ENCODE measurements at places on chromosomes 5 and 9. TPM values are rescaled to one million over a fixed set of nuclear protein-coding genes. Genes with fewer than 3 reads are reported as not detected.

DNA sequence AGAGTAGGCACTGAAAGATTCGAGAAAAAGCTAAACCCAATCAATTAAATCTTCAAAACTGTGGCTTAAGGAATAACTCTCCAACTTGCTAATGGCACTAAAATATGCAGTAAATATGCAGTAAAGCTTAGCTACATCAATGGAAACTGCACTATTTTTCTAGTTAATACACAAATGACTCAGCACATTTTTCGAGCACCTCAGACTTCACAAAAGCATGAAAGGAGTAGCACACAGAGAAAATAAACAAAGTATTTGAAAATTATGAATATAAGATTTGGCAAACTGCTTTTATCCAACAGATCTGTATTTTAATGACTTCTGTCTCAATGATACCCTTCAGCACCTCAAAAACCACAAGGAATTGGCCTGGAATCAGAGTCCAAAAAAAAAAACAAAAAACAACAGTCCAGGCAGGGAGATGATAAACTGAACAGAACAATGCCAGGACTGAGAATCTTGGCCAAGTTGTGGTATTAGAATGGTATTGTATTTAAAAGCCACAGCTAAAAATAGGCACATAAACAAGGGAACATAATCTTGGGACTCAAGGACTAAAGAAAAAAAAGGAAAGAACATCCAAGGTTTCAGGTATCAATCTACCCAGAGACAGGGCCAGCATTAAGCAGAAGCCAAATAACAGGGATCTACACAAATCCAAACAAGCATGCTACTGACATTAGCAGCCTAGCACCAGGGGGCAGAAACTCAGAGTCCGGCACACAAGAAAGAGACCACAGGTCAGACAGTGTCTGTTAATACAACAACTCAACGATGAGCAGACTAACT lies 21.4 kb downstream of the TMEM245 start:
- peaks cover 13% of the 10 kb centered on the region for H3K36me3 ChIP-seq
- no peak overlapping the region for H3K4me3 ChIP-seq
- peak; percentile 60 for DNase-seq

The ABL1 gene
- total RNA-seq: 60.0 TPM

DNA sequence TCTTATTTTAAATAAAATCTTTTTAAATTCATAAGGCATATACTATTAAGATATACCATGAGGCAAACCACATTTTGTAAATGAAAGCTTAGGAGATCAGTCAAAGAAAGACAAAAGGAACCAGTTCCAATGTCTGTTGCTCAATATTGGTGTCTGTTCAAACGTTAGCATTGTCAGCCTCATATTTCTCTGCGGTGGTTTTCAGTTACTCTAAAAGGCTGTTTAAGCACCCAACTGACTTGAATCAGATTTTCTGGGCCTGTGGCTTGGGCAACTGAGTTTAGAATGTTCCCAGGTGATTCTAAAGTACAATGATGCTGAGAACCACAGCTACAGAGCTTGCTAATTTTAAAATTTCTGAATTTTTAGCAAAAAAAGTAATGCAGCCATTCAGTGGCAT lies 166.3 kb upstream of the KIF2A start:
- peaks cover 12% of the 10 kb centered on the region for H3K27me3 ChIP-seq
- H3K4me3 ChIP-seq: no peak overlapping the region
- peaks cover 8% of the 10 kb centered on the region for H3K4me1 ChIP-seq
- H3K27ac ChIP-seq: no peak overlapping the region

The CDC20B gene
- 5.7 TPM for total RNA-seq

- H3K27me3 ChIP-seq: no peaks in the 10 kb centered on the region
- no peaks in the 10 kb centered on the region for H3K4me1 ChIP-seq
- no peak for DNase-seq
- H3K36me3 ChIP-seq: no peaks in the 10 kb centered on the region
- no peak overlapping the region for H3K4me3 ChIP-seq
These were observed 11.7 kb downstream of the TAL2 start for GRCh38 chr9:105673850-105674387.

DNA sequence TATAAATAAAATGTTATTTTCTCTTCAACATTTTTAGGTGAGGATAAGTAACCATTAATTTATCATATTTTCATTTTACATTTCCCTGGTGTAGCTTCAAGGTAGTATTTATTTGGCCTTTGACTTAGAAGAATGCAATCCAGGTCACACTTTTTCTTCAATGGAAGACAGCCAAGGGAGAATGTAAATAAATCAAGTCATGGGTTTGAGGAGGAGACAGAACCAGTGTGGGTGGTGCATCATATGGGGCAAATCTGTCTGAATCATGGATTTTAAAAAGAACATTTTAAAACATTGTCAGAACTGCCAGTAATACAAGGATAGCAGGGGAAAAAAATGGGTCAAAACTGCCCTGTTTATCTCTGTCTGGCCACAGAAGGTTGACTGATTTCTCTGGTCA lies 229.5 kb downstream of the FAM114A2 start:
- H3K36me3 ChIP-seq: no peaks in the 10 kb centered on the region
- no peak for DNase-seq
- H3K4me3 ChIP-seq: no peak overlapping the region

The KLHL3 gene
- 6.8 TPM for total RNA-seq

The SPATA31A3 gene
- not detected for total RNA-seq

GRCh38 chr9:90285946-90286345 lies 356.7 kb downstream of the DIRAS2 start:
- no peaks in the 10 kb centered on the region for H3K36me3 ChIP-seq
- H3K27me3 ChIP-seq: no peaks in the 10 kb centered on the region
- no peak overlapping the region for H3K27ac ChIP-seq

DNA sequence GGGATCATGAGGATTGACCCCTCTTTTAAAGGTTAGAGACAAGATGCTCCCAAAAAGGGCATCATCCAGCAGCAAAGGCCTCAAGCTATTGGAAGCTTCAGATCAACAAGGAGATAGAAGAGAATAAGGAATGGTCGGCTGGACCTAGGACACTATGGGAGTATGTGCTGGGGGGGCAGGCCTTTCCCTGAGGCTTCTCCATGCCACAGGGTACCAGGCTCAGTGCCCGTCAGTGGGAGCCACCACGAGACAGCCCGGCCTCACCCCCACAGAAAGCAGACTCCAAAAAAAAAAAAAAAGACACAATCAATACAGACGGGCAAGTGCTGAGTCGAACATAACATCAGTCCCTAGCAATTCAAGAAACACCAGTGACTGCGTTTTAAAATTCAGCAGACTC lies 117.4 kb downstream of the KLHL3 start:
- H3K36me3 ChIP-seq: peaks cover 2% of the 10 kb centered on the region
- no peak overlapping the region for H3K4me3 ChIP-seq
- no peaks in the 10 kb centered on the region for H3K27me3 ChIP-seq
- H3K4me1 ChIP-seq: no peaks in the 10 kb centered on the region

DNA sequence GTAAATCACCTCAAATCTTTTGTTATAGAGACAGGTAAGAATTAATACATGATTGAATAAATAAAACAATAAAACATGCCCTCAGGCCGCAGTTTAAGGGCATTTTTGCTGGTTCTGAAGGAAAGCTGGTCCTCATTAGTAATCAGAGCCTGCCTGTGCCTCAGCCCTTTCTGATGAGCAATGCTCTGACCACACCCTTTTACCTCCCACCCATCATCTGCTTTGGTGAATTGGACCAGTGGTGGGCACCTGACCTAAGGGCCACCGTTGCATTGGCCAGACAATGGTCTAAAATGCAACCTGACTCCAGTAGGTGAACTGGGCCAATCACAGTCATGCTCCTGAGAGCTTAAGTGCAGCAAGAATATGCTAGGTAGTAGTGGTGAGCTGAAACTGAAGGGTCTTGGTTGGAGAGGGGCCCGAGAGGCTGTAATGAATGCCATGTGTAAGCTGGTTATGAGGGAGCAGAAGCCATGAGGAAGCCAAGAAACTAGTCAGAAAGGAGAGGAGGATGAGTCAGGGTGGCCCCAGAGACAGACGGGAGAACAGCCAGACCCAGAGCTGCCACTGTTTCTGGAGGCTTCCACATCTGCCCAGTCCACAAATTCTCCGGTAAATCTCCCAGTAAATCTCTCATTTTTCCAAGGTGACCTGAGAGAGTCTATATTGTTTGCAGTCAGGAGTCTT lies 45.5 kb upstream of the ZSWIM6 start:
- no peaks in the 10 kb centered on the region for H3K27me3 ChIP-seq
- H3K4me3 ChIP-seq: no peak overlapping the region
- DNase-seq: no peak
- H3K36me3 ChIP-seq: no peaks in the 10 kb centered on the region

The AUH gene
- total RNA-seq: 15.4 TPM

GRCh38 chr9:3478549-3478953 lies 47.2 kb downstream of the RFX3 start:
- no peak overlapping the region for H3K4me3 ChIP-seq
- no peak for DNase-seq
- peak overlapping the region; percentile 7 for H3K27ac ChIP-seq
- H3K27me3 ChIP-seq: no peaks in the 10 kb centered on the region
- H3K36me3 ChIP-seq: peaks cover 1% of the 10 kb centered on the region
- H3K4me1 ChIP-seq: no peaks in the 10 kb centered on the region

The SCAMP1 gene
- total RNA-seq: 45.8 TPM

- no peaks in the 10 kb centered on the region for H3K27me3 ChIP-seq
- no peaks in the 10 kb centered on the region for H3K4me1 ChIP-seq
- H3K36me3 ChIP-seq: no peaks in the 10 kb centered on the region
- H3K4me3 ChIP-seq: no peak overlapping the region
- no peak for DNase-seq
- no peak overlapping the region for H3K27ac ChIP-seq
These were observed 47.4 kb upstream of the CCDC112 start for GRCh38 chr5:115343855-115344254.

DNA sequence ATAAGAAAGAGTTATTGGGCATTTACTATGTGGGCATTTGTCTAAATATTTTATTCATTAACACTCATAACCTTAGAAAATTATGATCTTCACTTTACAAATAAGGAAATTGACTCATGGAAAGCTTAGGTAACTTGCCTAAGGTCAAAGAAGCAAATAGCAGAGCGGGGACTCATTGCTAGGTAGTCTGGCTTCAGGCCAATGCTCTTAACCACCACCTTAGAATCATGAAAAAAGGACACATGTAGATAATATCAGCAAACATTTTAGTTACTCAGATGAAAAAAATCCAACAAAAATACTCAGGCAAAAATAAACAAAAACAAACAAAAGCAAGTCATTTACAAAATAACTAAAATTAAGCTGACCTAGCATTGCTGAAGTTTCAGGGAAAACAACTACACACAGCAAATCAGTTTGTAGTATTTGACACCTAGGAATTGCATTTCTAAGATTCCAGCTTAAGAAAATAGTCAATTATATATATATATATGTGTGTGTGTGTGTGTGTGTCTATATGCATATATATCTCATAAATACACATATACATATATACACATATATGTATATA lies 166.0 kb downstream of the HMHB1 start:
- no peaks in the 10 kb centered on the region for H3K36me3 ChIP-seq
- no peaks in the 10 kb centered on the region for H3K4me1 ChIP-seq
- no peaks in the 10 kb centered on the region for H3K27me3 ChIP-seq
- no peak for DNase-seq
- H3K27ac ChIP-seq: no peak overlapping the region

GRCh38 chr5:125411744-125412560 lies 665.5 kb upstream of the ZNF608 start:
- DNase-seq: peak; percentile 56
- no peak overlapping the region for H3K4me3 ChIP-seq
- peaks cover 32% of the 10 kb centered on the region for H3K4me1 ChIP-seq
- no peaks in the 10 kb centered on the region for H3K36me3 ChIP-seq
- H3K27me3 ChIP-seq: no peaks in the 10 kb centered on the region

The MZB1 gene
- 12.2 TPM for total RNA-seq

The ZNF483 gene
- total RNA-seq: 20.6 TPM

The ADAMTS19 gene
- total RNA-seq: 7.8 TPM

- no peak for DNase-seq
- no peaks in the 10 kb centered on the region for H3K27me3 ChIP-seq
- H3K4me3 ChIP-seq: no peak overlapping the region
- H3K27ac ChIP-seq: no peak overlapping the region
- peaks cover 8% of the 10 kb centered on the region for H3K4me1 ChIP-seq
These were observed 20.9 kb downstream of the ATP6V0E1 start for GRCh38 chr5:173004447-173004846.

- H3K27me3 ChIP-seq: peaks cover 4% of the 10 kb centered on the region
- no peak for DNase-seq
- H3K4me3 ChIP-seq: peak overlapping the region; percentile 97
- no peaks in the 10 kb centered on the region for H3K36me3 ChIP-seq
These were observed 1.4 kb downstream of the ZFR start for GRCh38 chr5:32443145-32443540.

DNA sequence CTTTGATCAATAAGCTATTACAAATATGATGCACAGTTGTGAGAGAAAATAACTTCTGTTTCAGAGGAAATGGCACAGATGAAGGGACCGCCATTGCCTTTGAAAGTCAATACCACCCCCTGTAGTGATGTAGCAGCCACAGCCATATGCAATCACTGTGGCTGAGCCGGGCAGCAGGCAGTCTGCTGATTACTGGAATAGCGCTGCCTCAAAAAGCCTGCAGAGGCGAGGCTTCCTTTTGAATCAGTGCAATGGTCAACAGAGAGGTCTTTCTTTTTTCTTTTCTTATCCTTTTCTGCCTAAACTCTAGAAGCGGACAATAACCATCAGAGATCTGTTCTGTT lies 265.1 kb upstream of the TAS2R1 start:
- no peak overlapping the region for H3K27ac ChIP-seq
- DNase-seq: no peak
- H3K4me1 ChIP-seq: no peaks in the 10 kb centered on the region

GRCh38 chr5:132259069-132259851 lies 1.8 kb downstream of the PDLIM4 start:
- H3K4me1 ChIP-seq: peaks cover 11% of the 10 kb centered on the region
- DNase-seq: peak; percentile 96
- no peak overlapping the region for H3K4me3 ChIP-seq
- H3K27me3 ChIP-seq: no peaks in the 10 kb centered on the region

The TNFSF15 gene
- 5.6 TPM for total RNA-seq

DNA sequence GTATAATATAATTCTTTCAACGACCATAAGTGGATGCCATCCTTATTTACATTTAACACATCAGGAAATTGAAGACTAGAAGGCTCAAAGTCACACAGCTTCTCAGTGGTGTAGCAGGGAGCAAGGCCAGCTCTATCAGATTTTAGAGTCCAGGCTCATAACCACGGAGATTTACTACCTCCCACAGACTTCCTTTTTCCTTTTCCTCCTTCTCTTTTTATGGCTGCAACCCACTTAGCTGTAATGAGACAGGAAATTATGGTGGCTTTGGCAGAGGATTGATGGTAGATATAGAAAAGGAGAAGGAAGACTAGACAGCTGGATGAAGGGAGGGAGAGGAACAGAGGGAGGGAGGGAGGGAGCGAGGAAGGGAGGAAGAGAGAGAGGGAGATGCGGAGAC lies 47.4 kb downstream of the SPEF2 start:
- no peak overlapping the region for H3K4me3 ChIP-seq
- H3K4me1 ChIP-seq: no peaks in the 10 kb centered on the region
- no peaks in the 10 kb centered on the region for H3K27me3 ChIP-seq
- DNase-seq: no peak
- H3K27ac ChIP-seq: no peak overlapping the region
- peaks cover 2% of the 10 kb centered on the region for H3K36me3 ChIP-seq

DNA sequence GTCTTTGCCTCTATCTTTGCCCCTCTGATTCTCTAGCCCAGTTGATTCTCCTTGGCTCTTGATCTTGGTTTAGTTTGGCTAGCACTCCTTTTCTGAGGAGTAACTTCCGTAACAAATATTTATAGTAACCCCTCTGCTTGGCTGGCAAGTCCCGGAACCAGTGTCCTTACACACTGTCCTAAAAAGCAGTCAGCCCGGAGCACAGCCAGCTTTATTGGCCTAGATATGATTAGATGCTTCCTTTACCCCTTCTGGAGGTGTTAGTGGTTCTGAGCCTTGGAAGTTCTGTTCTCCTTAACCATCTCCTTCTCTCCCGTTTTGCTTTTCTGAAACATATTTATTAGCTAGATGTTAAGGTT lies 17.0 kb upstream of the MSMP start:
- no peak overlapping the region for H3K27ac ChIP-seq
- no peak overlapping the region for H3K4me3 ChIP-seq
- H3K27me3 ChIP-seq: no peaks in the 10 kb centered on the region
- H3K4me1 ChIP-seq: peaks cover 2% of the 10 kb centered on the region
- DNase-seq: peak; percentile 41
